IPS-NIHi11 (cell line): ENCODE measurements at places on chromosomes 7 and 10.

DNA sequence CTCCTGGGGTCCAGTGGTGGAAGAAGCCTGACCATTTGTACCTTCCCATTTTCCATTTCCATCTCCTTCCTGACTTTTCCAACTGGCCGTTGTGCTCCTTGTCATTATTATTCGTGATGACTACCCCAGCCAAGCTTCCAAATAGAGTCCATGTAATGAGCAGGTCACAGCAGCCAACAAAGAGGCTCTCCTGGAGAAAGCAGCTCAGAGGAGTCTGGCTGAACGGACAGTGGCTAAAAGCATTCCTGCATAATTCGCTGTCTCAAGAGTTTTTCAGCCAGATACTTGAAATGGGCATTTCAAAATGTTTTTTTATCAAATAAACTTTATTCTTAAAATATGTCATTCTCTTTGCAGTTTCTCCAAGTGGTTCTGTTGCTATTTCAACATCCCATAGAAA is 458.6 kb downstream of the INHBA start:
- no peak for DNase-seq

GRCh38 chr10:77925410-77925794 is 1.2 kb downstream of the DLG5 start:
- peak; percentile 35 for DNase-seq

DNA sequence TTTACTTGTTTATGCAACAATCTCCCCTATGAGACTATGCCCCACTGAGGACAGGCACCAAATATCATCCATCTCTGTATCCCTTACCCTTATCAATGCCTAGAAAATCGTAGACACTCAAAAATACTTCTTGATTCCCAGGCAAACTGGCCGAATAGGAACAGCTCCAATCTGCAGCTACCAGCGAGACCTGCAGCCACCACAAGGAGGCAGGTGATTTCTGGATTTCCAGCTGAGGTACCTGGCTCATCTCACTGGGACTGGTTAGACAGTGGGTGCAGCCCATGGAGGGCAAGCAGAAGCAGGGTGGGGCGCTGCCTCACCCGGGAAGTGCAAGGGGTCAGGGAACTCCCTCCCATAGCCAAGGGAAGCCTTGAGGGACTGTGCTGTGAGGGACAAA is 10.8 kb upstream of the PPP1R3C start:
- peak; percentile 20 for DNase-seq

GRCh38 chr7:11831736-11832495 is at the start of gene THSD7A:
Gene THSD7A, minus strand, starts transcription at chr7:11832198. Its CDS starts 252 bp downstream, at chr7:11831946.
- peak; percentile 75 for DNase-seq

DNA sequence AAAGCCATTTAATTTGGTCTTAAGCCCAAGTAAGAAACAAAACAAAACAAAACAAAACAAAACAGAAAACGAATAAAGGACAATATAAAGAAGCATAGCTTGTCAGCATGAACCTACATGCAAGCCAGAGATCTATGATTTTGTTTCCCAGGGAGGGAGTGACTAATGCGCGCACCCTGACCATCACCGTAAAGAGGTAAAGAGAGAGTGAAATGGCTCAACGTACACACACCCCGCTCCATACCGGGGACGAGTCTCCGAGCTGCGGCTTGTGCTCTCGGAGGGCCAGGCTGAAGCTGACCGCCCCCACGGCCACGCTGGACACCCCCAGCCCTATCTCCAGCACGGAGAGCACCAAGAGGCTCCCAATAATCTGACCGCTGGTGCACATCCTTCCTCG is 1.1 kb downstream of the TMEM196 start:
- no peak for DNase-seq

- no peak for DNase-seq
These were observed 206.1 kb downstream of the WDR11 start for GRCh38 chr10:121057269-121057668.

- no peak for DNase-seq
These were observed 135.1 kb downstream of the C10orf105 start for GRCh38 chr10:71584461-71584860.

DNA sequence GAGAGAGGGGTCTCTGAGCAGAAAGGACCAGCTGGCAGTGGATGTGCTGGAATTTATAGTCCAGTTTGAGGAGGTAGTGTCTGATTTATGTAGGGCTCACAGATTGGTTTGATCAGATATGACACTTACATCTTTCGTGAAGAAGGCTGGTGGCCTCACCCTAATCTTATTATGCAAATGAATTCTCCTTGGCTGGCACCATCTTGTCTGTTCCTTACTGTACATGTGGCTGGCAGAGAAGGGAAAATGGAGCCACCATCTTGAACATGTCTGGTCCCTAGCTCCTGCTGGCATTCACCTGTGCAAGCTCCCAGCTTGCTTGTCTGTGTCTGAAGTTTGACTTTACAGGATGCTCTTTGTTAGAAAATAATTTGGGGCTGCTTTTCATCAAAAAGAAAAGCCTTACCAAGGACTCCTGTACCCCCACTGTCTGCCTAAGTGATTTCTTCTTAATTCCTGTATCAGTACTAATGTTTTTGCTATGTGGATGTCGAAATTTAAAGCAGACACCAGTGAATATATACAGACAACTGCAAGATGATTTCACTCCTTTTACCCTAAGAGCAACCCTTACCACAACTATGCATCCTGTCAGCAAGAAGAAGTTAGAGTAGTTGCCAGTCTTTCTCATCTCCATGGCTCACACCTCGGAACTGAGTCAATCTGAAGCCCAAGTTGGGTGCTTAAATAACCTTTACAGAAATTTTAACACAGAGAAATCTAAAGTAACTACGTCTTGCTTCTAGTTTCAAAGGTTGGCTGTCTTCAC is 322.0 kb upstream of the SEMA3D start:
- DNase-seq = no peak

GRCh38 chr7:1567896-1568510 is 1.8 kb downstream of the PSMG3 start:
- no peak for DNase-seq

- DNase-seq = no peak
These were observed 3.9 kb upstream of the ATP6V0E2 start for GRCh38 chr7:149869867-149870266.

DNA sequence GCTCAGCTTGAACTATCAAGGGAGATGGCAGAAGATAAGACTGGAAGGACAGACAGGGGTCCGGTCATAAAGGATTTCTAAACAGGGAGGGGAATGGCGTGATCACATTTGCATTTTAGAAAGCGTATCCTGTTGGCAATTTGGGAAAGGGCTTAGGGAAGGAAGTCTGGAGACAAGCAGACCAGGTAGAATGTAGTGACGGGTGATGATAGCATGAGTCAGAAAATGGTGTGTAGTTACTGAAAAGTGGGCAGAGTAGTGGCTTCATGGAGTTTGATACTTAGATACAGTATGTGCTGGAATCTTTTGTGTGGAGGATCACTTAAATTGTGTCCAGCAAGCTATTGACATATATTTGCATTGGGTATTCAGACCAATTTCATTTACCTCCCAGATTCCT is 61.2 kb downstream of the LRGUK start:
- no peak for DNase-seq

GRCh38 chr7:75573477-75574019 is 81.4 kb downstream of the SPDYE5 start:
- DNase-seq = no peak

DNA sequence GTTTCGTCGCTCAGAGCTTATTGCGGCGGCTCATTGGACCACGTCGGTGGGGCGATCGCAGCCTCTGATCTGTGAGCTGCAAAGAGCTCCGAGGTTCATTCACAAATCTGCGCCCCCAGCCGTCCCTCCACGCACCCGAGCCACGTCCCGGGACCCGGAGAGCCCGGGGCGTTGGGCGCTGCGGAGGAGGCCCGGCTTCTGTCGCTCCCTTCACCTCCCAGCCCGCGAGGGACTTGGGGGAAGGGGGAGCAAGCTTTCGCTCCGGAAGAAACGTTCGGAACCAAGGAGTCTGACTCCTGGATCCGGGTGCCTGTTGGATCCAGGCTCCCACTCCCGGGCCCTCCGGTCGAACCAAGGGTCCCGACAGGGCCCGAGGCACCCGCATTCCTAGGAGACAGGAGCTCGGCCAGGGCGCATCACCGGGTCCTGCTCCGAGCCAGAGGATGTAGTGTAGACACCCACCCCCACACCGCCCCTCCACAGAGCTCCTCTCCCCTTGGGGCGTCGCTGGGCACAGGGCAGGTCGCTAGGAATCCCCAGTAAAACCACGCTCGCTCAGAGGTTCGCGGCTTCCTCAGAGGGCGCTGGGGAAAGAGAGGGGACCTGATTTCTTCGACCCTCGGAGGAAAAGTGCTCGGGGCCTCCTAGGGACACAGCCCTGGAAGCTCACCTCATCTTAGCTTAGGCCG is 7.9 kb upstream of the EN2 start:
- no peak for DNase-seq

GRCh38 chr10:73793456-73793855 is 8.1 kb downstream of the ZSWIM8 start:
- no peak for DNase-seq

- DNase-seq = peak; percentile 10
These were observed 52.6 kb downstream of the TMEM209 start for GRCh38 chr7:130152493-130153210.

DNA sequence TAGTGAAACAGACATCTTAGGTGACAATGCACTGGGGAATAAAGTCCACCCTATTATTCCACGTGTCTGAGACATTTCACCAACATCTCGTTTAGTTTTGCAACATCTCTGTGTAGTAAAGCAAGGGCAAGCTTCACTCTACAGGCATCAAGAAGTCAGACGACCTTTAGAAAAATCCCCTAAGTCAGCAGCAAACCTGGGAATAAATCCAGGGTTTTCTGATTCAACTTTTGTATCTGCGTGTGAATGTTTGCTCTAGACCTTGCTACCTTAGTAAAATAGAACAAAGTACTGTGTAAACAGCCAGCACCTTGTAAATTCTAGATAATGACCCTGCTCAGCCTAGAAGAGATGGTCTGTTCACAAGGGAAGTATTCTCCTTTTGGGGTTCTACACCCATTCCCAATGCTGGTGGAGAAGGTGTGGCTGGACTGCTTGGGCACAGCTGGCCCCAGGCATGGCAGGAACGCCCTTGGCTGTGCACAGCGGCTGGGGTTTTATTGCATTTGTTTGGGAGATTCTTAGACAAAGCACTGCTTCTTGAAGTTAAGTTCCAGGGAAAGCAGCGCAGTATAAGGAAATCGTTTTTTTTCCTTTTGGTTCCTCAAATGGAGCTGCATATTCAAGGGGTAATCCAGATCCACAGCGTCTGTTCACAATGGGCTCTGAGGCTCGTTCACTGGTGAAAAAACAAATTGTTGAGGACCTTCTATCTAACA is 38.3 kb upstream of the GALNTL5 start:
- no peak for DNase-seq

- DNase-seq = no peak
These were observed 77.8 kb downstream of the PDGFA start for GRCh38 chr7:441684-442421.

- no peak for DNase-seq
These were observed 338.1 kb downstream of the DNAJB6 start for GRCh38 chr7:157674715-157675426.

- DNase-seq = no peak
These were observed 111.3 kb upstream of the PPP2R2D start for GRCh38 chr10:131789516-131789915.

DNA sequence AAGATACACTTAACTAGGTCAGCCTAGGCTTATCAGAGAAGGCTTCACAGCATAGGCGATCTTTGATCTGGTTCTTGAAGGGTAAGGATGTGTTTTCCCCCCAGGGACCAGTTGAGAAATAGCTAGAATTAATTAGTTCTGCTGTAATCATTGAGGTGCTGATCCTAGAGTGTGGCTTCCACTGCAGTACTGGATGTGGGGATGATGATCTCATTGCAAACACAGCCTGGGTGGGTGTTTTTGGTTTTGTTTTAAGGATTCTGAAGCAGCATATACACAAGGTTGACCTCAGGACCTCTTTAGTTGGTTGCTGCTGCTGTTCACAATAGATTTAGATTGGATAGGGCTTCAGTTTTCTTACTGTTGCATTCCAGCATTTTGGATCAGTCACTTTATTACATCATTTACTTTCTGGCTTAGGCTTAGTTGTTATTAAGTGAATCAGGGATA is 159.7 kb downstream of the AUTS2 start:
- no peak for DNase-seq

- no peak for DNase-seq
These were observed 9.9 kb downstream of the STARD3NL start for GRCh38 chr7:38187794-38188440.

DNA sequence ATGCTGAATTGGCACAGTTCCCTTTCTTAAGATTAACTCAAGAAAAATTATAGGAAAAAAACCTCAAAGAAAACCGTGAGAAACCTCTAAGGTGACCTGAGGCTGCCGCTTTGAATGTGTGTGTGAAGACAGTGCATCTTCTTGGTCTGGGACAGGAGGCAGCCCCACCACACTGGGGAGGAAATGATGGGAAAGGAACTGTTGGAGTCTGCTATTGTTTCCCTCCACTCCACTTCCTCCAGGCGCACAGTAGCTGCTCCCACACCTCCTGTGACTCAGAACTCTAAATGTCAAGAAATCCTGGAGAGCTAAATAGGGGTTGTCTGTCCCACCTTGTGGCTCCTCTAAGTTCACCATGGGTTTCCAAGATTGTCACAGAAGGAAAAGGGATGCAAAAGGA is 179.4 kb downstream of the PDE1C start:
- DNase-seq = no peak

DNA sequence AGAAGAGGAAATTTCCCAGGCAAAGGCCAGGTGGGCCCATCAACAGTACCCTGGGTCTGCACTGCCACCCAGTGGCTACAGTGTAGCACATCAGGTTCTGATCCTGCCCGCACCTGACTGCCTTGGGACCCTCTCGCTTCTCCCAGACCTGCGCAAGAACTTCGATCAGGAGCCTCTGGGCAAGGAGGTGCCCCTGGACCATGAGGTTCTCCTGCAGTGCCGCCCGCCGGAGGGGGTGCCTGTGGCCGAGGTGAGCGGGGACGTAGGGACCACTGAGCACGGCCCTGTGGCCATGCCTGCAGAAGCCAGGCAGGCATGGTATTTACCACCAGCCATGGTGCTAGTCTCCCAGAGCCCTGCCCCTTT is 33.9 kb upstream of the SLC29A3 start:
- DNase-seq = peak; percentile 91

- no peak for DNase-seq
These were observed 30.6 kb downstream of the SORBS1 start for GRCh38 chr10:95530561-95530960.

DNA sequence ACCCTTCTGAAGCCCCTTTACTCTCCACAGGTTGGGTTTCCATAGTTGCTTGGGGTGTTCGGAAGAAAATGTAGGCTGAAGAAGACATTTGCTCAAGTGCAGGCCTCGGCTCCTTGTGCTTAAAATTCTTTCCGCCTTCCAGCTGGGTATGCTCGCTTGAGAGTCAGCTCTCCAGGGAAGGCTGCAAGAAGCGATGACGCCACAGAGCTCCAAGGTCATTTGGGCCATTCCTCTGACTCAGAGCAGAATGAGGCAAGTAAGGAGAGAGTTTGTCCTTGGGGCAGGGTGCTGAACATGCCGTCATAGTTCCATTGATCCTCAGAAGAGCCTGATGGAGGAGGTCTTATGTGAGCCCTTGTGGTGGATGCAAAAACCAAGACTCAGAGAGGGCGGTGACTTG is 27.4 kb upstream of the HSPA12A start:
- no peak for DNase-seq

GRCh38 chr10:5497948-5498730 is 1.2 kb downstream of the CALML5 start:
- no peak for DNase-seq

- peak; percentile 50 for DNase-seq
These were observed 72.6 kb downstream of the PFKFB3 start for GRCh38 chr10:6275022-6275997.
